ENCODE measurements at places on chromosomes 6 and 20. TPM values are rescaled to one million over a fixed set of nuclear protein-coding genes. Genes with fewer than 3 reads are reported as not detected.

The TRIM10 gene
- total RNA-seq = not detected

The VWA7 gene
- total RNA-seq = 1.2 TPM

The TRIM15 gene
- total RNA-seq = not detected

The RHAG gene
- total RNA-seq = 0.07 TPM

The SMLR1 gene
- not detected for total RNA-seq

The AHCY gene
- 331 TPM for total RNA-seq

The TFAP2B gene
- not detected for total RNA-seq

The RIPOR3 gene
- 0.09 TPM for total RNA-seq

The E2F1 gene
- total RNA-seq = 29.6 TPM

The SLC22A2 gene
- total RNA-seq = not detected

The PAK5 gene
- not detected for total RNA-seq

The ANKRD66 gene
- not detected for total RNA-seq

The CASP8AP2 gene
- 6.2 TPM for total RNA-seq

The MDFI gene
- 0.86 TPM for total RNA-seq

The LY6G5C gene
- total RNA-seq = 0.51 TPM

The EEF1A2 gene
- total RNA-seq = 141 TPM
